ENCODE measurements at places on chromosomes 6 and 20.

GRCh38 chr6:148761527-148762011, 14.7 kb downstream of the UST start:
- DNase-seq: no peak

DNA sequence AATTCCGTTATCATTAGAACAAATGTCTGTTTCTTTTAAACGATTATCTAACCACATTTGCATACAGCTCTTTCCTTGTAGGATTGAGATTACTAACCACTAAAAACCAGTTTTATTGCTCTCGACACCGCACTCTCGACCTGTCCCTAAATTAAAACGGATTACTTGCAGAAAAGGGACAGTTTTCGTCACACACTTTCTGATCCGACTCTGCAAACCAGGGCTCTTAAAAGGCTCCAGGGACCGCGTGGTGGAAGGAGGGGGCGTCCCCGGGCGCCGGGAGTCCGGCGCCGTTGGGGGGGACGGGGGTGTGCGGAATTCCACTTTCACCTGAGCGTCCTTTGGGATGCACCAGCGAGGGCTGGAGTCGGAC, 731 bp downstream of the MAK start:
- DNase-seq: no peak

DNA sequence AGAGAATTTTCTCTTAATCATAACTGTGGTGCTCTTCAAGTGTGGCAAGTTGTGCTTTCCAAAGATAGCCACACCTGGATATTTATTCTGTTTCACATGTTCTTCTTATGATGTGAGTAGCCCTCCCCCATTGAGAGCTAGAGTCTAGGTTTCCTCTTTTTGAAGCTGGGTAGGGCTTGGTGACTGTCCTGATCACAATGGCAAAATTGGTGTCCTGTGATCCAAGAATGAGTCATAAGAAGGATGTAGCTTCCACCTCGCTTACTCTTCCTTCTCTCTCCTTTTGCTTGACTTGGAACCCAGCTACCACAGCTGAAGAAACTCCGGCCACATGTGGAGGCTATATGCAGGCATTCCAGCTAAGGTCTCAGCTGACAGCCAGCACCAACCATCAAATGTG, 7.4 kb upstream of the IGF2R start:
- DNase-seq: peak; percentile 92

GRCh38 chr6:43890197-43891062, 120.4 kb downstream of the VEGFA start:
- no peak for DNase-seq

DNA sequence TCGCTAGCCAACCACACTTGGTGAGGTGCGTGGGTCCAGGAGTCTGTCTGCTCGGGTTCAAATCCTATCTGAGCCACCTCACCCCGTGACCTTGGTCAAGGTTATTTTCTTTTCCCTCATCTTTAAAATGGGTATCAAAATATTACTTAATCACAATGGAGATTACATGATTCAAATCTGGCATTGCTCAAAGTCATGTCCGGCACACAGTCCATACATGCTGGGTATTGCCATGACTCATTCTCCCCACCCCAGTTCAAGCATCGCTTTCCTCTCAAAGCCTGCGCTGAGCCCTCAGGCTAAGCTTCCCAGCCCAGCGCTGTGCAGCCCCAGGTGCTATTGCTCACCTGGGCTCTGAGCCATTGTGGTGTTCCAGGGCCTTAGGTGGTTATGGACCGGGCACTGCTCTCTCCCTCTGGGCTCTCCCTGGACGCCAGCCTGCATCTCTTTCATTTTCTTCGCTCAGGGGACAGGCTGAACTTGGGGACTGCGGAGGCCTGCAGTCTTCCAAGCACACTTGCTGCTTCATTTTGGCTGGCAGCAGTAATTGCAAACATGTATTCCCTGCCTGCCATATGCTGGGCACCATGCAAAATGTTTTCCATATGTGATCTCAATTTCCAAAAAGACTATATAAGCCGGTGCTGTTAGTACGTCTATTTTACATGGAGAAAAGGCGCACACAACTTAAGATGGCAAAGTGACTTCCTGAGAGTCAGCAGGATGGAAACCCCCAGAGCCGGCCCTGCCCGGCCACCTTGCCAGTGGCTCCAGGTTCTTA, 27.3 kb downstream of the WRNIP1 start:
- peak; percentile 78 for DNase-seq

GRCh38 chr6:83467620-83468036, 36.8 kb upstream of the ME1 start:
- DNase-seq: peak; percentile 98

DNA sequence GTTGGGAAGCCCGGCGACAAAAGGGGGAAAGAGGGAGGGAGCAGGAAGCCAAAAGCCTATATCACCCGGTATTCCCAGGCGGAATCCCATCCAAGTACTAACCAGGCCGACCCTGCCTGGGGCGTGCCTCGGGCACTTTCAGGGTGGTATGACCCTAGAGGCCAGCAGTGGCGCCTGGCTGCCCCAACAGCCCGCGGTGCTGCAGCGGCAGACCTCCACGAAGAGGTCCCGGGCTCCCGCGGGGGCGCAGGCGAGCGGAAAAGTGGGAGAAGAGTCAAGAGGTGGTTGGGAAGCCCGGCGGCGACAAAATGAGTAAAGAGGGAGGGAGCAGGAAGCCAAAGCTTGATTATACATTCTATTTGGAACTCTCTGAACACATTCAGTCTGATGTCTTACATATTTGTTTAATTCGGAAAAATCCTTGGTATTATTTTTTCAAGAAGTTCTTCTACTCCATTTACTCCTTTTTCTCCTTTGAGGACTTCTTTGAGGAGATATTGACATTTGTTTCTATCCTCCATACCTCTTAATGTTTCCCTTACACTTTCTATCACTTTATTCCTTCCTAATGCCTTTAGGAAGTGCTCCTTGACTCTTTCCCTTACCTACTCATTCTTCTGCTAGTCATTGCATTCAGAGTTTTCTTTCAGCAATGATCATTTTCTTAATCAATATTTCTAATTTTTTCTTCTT, 11.5 kb downstream of the TREML4 start:
- DNase-seq: no peak

DNA sequence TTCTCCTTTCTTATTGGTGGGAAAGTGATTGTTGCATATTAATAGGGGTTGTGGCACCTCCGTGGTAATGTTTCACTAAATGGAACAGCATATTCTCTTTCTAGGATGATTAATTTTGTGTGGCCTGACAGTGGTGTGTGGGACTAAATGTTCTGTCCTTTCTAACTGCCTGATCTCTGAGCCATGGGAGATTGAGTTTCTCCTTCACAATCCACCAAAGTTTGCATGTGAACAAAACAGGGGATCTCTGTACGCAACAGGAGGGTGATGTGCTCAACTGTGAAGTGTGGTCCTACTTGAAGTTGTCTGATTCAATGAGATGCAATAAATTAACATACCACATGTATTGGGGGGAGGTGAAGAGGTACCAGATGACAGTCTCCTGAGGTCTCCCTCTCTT, 19.3 kb downstream of the BCAS1 start:
- DNase-seq: no peak

DNA sequence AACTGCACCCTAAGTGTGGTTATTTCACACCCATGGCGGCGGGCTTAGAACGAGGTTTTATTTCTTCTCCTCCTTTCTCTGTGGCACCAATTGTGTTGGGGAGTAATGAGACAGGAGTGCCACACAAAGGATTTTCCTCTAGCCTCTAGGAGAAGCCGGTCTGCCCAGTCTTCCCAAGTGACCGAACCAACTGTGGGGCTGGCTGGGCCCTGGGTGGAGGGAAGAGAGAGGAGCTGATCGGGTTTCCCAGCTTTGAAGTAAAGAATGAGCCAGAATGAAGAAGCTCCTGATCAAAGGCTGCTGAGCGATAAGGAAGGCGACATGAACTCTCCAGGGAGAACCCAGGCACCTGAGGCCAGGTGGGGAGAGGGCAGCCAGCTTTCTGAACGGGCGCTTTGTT, 616.0 kb upstream of the BTBD3 start:
- DNase-seq: no peak

GRCh38 chr20:36175475-36175995, 21.0 kb downstream of the EPB41L1 start:
- no peak for DNase-seq

- DNase-seq: no peak
Observed at GRCh38 chr6:93580446-93580845, 161.1 kb upstream of the EPHA7 start.

DNA sequence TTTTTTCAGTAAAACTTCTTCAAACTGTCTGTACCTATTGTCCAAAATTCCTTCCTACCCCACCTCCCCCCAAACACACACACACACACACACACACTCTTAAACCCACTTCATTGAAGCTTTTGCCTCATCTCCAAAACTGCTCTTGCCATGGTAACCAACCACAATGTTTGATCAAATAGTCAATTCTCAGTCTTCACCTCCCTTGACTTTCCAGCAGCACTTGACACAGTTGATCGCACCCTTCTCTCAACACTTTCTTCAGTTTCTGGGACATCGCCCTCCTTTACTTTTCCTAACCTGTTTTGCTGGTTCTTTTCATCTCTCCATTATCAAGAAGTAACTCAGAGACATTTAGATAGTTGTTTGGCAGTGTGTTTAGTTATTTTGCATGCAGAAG, 71.5 kb upstream of the COL21A1 start:
- no peak for DNase-seq

GRCh38 chr20:47370850-47371782, 14.6 kb upstream of the ZMYND8 start:
- DNase-seq: no peak

DNA sequence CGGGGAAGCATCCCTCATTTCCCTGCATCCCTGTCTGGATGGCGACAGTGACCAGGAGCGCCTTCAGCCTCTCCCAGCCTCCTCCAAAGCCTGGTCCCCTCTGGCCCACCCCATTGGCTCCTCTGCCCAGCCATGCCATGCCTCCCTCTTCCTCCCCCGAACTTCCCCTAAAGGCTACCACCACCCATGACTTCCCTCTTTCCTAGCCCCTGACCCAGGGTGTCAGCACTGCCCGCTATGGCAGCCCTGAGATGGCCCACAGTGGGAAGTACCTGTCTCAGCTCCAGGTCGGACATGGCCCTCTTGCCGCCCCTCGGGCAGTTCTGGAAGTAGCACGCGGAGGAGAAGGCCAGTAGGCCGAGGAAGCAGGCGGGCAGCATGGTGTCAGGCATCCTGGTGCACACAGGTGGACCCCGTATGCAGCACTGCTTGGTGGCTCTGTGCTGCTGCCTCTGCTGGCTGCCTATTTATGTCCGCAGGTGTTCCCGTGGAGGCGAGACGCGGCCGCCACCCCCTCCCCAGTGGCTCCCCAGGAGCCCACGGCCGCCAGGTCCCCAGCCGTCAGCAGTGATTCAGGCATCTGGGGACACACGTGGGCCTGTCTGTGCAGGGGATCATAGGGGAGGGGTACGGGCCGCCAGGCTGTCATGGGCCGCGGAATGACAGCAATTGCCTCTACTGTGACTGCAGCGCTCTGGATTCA, at the start of gene AVP:
TSS of gene AVP (minus strand) at position 442 of the 703 bp plus-strand sequence. CDS start at position 392, 50 bp downstream.
- no peak for DNase-seq

GRCh38 chr20:33832103-33832804, 21.1 kb downstream of the CHMP4B start:
- no peak for DNase-seq

DNA sequence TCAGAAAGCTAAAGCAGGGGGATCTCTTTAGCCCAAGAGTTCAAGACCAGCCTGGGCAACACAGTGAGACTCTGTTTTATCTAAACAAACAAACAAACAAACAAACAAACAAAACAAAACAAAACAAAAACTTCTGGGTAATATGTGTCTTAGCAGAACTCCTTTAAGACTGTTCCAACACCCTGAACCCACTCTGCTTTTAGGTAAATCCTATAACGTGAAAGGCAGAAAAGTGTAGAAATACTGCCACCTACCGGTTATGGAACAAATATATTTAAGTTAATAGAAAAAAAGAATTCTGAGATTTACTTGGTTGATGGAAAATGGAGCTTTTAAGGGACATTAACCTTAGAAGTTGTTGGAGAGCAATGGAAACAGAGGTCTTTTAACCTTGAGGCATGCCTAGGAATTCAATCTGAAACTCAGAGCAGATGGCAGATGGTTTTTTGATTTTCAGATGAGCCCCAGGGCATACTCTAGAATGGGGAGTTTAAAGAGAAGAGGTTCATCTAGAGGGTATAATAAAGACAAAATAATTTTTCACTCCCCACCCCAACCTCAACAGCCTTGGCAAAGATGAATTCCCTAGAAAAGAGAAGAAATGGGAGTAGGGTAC, 38.5 kb downstream of the SOD2 start:
- peak; percentile 63 for DNase-seq

- DNase-seq: no peak
Observed at GRCh38 chr6:17393892-17394631, 667 bp downstream of the CAP2 start.

GRCh38 chr20:58246346-58246745, 17.9 kb upstream of the ANKRD60 start:
- no peak for DNase-seq

- no peak for DNase-seq
Observed at GRCh38 chr6:157699777-157700636, 123.0 kb upstream of the SNX9 start.

- DNase-seq: no peak
Observed at GRCh38 chr20:41139227-41140093, 2.1 kb downstream of the PLCG1 start.

DNA sequence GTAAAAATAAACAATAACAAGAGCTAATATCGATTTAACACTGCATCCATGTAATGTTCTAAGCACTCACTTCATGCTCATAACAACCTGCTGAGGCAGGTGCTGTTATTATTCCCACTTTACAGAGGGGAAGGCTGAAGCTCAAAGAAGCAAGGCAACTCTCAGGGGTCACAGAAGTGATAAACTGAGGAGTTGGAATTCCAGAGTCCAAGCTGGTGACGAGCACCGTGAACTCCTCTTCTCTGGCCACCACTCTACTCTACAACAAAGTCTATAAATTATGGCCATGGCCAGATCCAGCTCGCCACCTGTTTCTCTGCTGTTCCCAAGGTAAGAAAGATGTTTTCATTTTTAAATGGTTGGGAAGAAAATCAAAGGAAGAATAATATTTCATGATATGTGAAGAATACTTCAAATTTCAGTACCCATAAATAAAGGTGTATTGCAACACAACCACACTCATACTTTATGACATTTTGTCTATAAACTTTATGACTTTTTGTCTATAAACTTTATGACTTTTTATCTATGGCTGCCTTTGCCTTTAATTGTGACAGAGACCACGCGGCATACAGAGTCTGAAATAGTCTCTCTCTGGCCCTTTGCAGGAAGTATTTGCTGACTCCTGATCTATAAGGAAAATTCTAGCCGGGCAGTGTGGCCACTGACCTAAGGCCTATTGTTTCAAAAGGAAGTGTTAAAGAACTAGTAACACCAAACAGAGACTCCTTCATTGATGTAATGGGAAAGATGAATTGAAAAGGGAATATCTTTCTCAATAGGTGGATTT, 113.2 kb upstream of the KCNG1 start:
- no peak for DNase-seq

DNA sequence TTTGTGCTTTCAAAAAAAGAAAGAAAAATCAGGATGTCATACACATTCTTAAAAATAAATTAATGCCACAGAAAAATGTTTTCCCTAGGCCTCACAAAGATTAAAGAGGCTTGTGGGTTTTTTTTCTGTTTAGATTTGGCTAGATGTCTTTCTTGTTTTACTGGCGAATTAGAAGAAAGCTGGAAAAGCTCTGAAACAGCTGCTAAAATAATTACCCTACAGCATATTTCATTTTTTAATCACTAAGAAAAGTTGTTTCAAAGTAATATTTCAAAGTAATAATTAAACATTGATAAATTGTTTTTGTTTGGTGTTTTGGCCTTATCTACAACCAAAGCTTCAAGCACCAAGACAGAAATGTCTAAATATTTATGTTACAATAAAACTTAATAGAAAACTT, 3.7 kb upstream of the ENPP1 start:
- no peak for DNase-seq

GRCh38 chr20:25508083-25508770, 77.1 kb downstream of the NINL start:
- no peak for DNase-seq

GRCh38 chr20:12371990-12372389, 454.3 kb downstream of the BTBD3 start:
- DNase-seq: no peak
